B cell (primary cell): ENCODE measurements at places on chromosomes 12 and 14.

GRCh38 chr14:68405961-68406360 is 386.9 kb downstream of the ZFP36L1 start:
- no peak for DNase-seq

DNA sequence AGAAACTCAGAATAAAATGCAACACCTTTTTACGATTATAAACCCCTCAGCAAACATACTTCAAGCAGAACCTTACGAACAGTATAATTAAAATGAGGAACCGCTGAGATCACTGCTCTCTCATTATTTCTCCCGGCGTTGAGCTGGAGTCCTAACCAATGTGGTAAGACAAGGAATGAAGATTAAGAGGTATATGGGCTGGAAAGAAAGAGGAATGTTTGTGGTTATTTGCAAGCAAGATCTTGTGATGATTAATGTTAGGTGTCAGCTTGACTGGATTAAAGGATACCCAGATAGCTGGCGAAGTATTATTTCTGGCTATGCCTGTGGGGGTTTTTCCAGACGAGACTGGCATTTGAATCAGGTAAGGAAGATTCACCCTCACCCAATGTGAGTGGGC is 10.3 kb upstream of the ZNF84 start:
- DNase-seq: no peak

DNA sequence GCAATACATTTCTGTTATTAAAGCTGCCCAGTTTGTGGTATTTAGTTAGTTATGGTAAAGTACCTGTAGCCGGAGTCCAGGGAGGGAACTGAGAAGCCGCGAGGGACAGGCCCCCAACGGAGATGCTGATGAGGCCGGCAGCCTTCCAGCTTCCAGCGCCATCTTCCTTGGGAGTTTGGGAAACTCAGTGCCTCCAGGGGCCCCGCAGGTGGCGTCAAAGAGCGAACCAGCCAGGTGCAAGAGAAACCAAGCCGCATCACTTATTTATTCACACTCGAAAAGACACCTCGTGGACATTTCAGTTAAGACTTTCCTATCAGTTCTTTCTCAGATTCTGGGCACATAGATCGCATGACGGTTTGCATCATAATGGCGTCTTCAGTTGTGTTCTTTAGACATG is 216.6 kb downstream of the GLT1D1 start:
- no peak for DNase-seq

DNA sequence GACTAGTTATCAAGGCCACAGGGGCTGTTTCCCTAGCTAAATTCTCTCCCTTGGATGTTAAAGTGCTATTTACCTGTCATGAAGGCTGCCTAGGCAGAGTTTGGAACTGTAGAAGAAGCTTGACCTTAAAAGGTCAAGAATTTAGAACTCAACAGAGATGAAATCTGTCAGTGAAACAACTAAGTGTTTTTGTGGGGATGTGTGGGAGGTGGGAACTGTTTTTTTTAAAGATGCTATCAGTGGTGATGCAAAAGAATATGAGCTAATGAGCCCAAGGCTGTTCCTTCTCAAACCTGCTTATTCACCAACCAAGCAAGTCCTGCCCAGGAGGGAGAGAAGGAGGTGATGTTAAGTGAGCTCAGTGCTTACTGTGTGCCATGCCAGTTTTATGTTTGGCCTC is 40.8 kb upstream of the POC1B start:
- DNase-seq: no peak

GRCh38 chr12:123150744-123151456 is at the start of gene PITPNM2:
TSS of gene PITPNM2 (minus strand) at chr12:123151090. CDS start at chr12:123034590, 116,500 bp downstream.
- DNase-seq: peak; percentile 80

DNA sequence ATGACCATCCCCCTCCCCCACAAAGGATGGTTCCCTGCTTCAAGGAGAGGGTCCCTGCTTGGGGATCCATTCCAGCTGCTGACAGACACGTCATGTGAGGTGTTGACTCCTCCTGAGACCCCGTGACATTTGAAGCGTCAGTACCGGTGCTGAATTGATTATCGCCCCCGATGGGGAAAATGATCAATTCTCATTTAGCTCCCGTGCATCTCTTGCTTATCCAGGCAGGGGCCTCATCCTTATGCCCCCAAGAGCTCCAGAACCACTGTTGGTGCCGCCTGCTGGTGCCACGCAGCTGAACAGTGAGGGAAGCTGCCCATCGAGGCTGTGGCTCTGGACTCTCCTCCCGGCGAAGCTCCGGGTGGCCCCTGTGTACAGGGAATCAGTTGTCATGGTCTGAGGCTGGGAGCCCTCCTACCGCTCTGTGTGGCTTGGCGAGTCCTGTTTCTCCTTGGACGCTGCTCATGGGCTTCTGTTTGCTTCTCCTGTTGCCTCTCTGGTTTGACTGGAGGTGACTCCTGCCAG is 4.6 kb downstream of the KIF26A start:
- DNase-seq: no peak
